Femur (tissue), 1 donor: ENCODE measurements at places on chromosomes 6 and 20.

DNA sequence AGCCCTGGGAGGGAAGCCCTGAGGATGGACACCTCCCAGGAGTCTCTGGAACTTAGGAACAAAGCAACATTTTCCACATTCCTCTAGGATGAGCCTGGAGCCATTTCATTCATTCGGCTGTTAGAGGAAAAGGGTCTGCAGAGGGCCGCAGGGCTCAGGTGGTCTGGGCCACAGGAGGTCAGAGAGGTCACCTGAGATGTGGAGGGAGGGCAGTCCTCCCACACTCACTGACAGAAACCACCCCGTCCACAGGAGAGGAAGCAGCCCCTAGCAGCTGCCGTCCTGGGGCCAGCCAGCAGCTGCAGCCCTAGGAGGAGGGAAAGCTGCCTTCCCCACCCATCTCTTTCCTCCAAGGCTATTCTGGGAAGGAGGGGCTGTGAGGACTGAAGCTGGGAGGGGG is 207.0 kb downstream of the CDC5L start:
- no peak for DNase-seq

DNA sequence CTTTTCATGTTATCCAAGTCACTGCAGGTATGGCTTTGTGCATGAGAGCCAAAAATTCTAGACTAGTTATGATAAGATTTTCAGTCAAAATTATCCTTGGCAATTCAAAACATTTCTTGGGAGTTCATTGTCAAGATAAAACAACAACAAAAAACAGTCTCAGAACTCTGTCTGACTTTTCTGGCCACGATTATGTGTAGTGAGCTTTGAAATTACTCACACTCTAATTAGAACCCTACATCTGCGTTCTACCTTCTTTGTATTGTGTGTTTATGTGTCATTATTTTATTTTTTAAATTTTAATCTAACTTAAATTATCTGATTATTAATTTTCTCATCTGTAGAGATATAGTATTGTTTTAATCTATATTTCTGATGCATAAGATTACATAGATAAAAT is 459.2 kb downstream of the FRK start:
- DNase-seq, result no peak

GRCh38 chr6:156395276-156395675 is 381.9 kb upstream of the ARID1B start:
- peak; percentile 39 for DNase-seq

GRCh38 chr6:150032598-150032997 is 7.3 kb upstream of the RAET1L start:
- DNase-seq, result no peak

DNA sequence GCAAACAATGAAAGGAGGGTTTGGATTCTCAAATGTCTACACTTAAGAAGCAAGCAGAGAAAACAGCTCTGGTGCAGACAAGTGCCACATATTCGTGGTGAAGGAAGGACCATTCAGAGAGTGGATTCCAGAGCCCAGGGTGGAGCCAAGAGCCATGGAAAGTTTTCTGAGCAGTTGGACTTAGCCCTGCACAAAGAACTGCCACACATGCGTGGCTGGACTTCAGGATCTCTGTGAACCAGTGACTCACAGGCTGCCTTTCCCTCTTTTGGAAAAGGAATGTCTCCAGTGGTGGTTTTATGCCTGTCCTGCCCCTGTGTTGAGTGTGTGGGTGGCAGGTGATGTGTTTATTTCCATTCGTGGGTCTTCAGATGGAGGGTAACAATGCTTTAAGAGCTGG is 489.5 kb downstream of the CDH26 start:
- DNase-seq, result no peak

- DNase-seq, result no peak
These were observed 283.9 kb upstream of the RIMS1 start for GRCh38 chr6:71602385-71603007.

DNA sequence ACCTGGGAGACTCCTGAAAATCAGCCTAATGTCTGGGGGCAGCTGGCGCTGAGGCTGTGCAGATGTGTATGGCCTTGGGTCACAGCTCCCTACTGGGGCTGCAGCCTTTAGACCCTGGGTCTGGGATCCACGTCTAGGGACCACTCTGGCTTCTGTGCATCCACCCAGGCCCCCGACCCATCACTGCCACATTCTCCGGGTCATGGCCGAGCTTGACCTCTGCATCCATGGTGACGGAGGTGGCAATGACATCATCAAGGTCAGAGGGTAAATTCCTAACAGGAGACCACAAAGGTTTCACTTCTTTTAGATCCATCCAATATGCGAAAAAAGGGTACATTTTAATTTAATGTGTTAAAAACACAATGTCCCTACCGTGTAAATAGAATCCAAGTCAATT is 14.5 kb upstream of the PCMTD2 start:
- no peak for DNase-seq

DNA sequence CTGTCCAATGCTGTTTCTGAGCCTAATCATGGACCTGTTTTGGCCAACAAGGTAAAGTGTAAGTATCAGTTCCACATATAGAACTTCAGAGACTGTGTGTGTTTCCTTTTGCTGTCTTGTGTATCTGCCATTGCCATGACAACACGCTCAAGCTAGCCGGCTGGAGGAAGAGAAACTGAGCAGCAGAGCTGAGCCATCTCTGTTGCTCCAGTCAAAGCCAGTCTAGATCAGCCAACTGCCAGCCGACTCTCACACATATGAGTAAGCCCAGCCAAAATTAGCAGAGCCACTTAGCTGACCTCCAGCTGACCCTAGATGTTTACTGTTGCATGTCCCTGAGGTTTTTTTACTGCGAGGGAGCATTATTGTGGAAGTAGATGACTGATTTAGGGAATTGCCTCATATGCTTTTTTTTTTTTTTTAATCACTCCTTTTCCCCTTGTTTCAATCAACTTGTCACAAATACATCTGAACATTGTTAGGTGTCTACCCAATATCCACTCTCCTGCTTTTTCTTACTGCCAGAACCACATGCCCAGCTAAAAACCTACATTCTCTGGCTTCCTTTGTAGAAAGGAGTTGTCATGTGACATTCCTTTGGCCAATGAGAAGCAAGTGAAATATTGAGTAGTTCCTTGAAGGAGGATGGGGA is 304.3 kb upstream of the SUPT3H start:
- DNase-seq, result peak; percentile 44

DNA sequence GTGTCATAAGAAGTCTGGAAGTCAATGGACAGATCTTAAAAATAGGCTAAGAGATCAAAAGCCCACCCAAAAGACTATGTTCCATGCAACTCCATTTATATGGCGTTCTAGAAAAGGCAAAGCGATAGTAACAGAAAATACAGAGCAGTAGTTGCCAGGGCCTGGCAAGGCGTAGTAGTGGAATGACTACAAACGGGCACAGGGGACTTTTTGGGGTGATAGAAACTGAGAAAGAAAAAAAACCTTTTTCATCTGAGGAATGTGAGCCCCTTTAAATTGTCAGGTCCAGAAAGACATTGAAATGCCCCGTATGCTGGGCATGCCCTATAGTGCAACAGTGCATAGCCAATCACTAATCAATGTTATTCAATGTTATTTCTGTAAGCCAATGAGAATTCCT is 47.2 kb upstream of the FAM50B start:
- no peak for DNase-seq

GRCh38 chr6:11989386-11989785 is 22.7 kb upstream of the HIVEP1 start:
- no peak for DNase-seq

DNA sequence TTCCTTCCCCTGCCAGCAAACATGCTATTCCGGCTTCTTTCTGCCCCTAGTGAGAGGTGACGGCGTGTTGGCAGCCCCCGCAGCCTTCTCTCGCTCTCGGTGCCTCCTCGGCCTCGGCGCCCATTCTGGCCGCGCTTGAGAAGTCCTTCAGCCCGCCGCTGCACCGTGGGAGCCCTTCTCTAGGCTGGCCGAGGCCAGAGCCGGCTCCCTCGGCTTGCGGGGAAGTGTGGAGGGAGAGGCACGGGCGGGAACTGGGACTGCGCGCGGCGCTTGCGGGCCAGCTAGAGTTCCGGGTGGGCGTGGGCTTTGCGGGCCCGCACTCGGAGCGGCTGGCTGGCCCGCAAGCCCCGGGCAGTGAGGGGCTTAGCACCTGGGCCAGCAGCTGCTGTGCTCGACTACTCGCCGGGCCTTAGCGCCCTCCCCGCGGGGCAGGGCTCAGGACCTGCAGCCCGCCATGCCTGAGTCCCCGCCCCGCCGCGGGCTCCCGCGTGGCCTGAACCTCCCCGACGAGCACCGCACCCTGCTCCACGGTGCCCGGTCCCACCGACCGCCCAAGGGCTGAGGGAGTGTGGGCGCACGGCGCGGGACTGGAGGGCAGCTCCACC is 20.0 kb upstream of the PXDC1 start:
- DNase-seq, result no peak
